ENCODE measurements at places on chromosomes 2 and 18. TPM values are rescaled to one million over a fixed set of nuclear protein-coding genes. Genes with fewer than 3 reads are reported as not detected.

DNA sequence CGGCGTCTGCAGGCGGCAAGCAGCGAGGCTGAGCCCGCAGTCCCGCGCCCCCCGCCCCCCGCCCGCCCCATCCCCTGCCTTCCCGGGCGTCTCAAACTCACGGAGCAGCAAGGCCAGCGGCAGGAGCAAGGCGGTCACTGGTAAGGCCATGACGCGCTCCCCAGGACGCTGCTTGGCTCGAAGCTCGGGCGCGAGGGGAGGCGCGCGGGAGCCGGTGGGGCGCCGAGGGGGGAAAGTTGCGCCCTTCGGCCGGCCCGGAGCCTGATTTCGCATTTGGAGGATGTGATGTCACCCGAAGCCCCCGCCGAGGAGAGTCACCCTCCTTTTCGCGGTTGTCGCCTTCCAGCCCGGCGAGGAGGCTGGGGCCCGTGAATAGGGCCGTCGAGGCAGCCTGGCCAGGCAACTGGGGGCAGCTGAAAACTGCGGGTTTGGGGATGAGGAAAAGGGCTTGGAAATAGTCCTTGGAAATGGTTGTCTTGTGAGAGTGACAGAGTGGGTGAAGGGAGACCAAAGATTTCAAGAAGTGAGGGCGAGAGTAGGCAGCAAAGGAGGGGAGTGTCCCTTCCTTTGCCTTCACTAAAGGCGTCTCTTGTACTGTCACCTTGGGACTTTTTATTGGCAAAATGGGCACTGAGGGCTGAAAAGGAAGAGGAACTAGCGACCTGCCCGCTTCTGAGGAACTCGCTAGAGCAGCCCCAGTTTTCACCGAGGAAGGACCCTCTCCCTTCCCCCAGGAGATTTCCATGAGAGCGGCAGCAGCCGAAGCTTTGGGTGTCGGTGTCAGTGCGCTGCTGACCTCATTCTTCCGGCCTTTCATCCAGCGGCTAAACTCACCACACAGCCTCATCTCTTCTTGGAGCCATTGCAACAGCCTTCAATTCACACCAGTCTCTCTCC, at the start of gene CD8A:
Gene CD8A (minus strand): TSS at position 238 of the 897 bp plus-strand sequence. CDS start 88 bp downstream, at position 150.
- no peak for DNase-seq

Gene CIB4
- polyA plus RNA-seq = 0.83 TPM

DNA sequence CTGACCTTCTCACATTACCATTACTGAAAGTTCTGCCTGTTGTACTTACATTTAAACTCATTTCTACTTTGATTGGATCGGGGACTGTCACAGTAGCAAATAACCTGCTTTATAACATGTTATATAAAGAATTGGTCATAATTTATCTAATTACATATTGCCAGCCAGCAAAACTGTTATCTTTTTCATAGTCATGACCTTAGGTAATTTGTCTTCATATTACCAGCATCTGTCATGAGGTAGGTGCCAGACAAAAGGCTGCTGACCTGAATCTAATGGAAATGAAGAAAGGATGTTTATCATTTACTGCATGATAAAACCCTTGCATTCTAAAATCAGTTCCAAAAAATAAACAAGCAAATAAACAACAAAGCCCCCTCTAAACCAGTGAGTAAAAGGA, 89.4 kb upstream of the LRP1B start:
- no peak for DNase-seq

DNA sequence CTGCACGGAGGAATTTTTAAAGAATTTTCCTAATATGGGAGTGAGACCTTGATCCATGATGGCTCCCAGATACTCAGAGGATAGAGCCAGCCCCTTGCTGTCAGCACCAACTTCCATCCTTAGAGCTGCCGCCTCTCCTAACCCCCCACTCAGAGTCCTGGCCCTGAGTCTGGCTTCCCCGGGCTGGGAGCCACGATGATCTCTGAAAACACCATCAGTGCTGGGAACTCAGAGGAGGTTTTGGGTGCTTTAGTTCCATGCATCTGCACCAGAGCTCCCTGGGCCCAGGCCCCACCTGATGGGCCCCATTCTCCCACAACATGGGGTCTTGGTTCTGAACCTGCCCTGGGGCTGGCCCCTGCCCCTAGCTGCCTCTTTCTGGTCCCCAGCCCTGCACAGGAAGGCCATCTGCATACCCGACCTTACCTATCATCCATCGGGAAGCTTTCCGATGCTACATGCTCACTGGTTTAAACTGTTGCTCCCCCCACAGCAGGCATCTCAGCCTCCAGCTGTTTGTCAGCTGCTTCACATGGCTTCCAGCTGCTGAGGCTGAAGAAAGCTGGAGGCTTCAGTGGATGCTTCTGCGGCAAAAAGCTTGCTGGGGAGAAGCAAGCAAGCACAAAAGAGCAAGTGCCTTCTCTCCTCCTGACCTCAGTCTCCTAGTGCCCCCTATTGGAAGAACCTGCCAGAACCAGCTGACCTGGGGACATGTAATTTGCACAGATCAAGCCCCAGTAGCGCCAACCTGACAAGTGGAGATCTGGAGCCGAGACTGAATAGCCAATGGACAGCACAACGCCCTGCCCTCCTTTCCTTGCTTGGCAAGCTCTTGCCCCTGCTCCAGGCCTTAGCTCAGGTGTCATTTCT, 24.2 kb upstream of the RHOB start:
- peak; percentile 70 for DNase-seq

Gene GKN1
- not detected for polyA plus RNA-seq

GRCh38 chr2:170502361-170503130, 212.6 kb upstream of the SP5 start:
- DNase-seq = no peak

DNA sequence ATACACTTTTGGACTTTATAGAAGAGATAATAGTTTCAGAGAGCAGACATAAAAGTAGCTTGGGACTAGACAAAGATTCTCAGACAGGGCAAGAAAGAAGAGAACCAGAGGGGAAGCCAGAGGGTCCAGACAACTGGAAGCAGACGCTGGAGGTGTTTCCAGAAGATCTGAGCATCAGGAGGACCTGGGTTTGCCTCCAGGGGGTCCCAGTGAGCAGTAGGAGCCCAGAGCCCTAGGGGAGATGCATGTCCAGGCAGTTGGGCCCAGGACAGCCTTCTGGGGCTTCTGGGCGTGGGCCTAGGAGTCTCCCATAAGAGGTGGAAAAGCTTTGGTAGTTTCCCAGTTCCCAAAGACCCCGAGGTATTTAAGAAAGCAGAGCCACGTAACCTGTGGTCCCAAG, 251.2 kb upstream of the ID2 start:
- no peak for DNase-seq

DNA sequence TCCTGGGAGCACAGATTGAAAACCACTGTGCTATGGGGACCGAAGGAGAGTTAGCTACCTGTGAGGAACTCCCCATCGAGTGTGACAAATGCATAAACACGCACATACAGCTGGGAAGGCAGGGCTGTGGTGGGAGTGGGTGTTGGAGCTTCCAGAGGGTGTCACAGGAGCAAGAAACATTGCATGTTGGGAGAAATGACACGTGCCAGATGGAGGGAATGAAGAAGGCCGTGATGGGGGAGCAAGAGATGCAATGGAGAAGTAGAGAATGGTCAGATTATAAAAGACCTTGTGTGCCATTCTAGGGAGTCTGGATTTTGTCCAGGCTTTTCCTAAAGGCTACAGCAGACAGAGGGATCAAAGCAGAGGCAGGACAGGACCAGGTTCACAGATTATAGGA, 91.1 kb upstream of the NDUFV2 start:
- no peak for DNase-seq

Gene ANKRD23
- polyA plus RNA-seq = 7.0 TPM

GRCh38 chr2:63614983-63615945, 26.5 kb downstream of the MDH1 start:
- DNase-seq = no peak

GRCh38 chr18:36593641-36594040, 235.2 kb downstream of the TPGS2 start:
- no peak for DNase-seq

Gene DPP10
- polyA plus RNA-seq = 4.3 TPM

- DNase-seq = no peak
These were observed 8.4 kb upstream of the AGBL5 start for GRCh38 chr2:27042985-27043634.

DNA sequence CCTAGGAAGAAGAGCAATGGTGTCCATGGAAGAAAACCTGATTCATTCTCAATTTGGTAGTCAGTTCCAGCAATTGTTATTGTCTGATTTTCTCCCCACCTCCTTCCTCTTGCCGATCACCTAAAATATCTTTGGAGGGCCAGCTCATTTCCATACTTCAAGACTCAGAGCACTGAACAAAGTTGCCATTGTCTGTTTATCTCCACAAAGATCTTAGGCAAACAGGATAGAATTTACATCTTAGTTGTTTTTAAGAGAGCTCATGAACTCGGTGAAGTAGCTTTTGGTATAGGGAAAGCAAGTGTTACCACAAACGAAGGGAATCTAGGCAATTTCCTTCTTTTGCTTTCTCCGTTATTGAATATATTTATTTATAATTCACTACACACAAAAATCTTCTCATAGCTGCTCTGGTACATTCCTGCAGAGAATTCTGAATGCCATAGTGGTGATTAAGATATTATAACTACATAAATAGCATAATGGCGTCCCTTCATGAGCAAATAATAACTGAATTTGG, 41.5 kb upstream of the CHST9 start:
- DNase-seq = no peak

GRCh38 chr18:9846162-9846925, 39.4 kb upstream of the TXNDC2 start:
- DNase-seq = peak; percentile 32

Gene CDH7
- polyA plus RNA-seq = 1.8 TPM

- no peak for DNase-seq
These were observed 138.4 kb upstream of the TWIST2 start for GRCh38 chr2:238709325-238710025.

DNA sequence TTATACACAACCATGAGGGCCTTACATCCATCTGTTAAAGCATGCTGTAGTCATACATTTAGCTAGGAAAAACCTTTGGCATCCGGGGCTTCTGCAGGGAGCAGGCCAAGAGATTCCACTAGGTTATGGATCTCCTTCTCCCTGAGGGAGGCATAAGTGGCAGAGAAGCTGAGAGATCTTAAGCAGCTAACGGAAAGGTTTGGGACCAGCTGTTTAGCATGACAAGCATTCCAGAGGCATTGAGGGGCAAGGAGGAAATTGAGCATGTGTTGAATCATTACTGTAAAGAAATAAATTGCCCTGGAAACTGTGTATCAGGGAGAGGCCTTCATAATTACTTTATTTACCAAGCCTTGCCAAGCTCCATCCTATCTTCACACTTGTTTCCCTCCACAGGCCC, 643.1 kb downstream of the CNTNAP5 start:
- no peak for DNase-seq

Gene SLC23A3
- 3.9 TPM for polyA plus RNA-seq

DNA sequence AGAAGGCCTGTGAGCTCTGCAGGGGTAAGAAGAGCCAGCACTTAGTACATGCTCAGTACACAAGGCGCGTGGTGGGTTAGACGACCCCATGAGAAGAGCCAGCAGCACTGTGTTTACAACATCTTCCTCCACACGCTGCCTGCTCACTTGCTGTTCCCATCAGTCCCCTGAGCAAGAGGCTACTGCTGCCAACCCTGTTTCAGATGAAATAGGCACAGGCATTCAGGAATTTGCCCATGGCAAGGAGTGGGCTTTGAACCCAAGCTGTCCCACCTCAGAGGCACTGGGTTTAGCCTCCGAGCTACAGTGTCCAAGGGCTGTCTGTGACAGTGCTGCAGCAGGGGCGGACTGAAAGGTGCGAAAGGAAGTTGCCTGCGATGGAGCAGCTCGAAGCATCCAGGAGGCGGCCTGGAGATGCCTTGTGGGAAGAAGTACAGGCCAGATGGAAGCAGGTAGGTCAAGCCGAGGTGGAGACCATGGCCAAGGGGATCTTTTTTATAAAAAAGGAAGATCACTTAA, 121.5 kb upstream of the PXDN start:
- no peak for DNase-seq

DNA sequence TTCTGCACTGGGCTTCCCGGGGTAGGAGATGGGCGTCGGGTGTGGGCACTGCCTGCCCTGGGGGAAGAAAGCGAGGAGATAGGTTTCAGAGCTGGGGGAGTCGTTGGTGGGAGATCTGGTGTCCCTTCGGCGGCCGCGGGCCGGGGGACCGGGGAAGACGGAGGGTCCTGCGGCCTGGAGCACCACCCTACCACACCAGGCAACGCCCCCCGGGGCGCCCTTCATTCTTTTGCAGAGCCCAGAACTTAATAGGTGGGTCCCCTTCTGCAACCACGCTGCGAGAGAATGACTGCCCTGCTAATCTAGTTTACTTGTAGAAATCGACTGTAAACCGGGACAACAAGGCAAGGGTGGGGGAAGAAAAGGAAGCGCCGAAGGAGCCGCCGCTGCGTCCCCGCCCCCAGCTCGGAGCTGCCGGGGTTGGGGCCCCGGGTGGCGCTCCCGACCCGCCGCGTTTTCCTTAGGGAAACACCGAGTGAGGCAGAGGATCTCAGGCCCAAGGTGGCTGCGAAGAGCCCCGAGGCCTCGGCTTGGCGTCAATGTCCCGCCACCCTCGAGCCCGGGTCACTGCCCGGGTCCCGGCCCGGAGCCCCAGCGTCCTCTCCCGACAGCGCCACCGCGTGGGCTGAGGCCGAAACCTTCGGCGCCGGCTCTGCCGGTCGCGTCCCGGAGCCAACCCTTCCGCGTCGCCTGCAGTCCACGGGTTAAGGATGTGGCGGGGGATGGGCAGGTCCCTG, 5.4 kb upstream of the SATB2 start:
- DNase-seq = no peak

GRCh38 chr2:234847364-234847635, 104.5 kb upstream of the SH3BP4 start:
- DNase-seq = no peak

- no peak for DNase-seq
These were observed 10.8 kb upstream of the KCNG3 start for GRCh38 chr2:42504364-42505230.

GRCh38 chr2:99485824-99486223, 4.0 kb downstream of the REV1 start:
- DNase-seq = no peak
